ENCODE measurements at places on chromosomes 5 and 9.

- DNase-seq = peak; percentile 64
Measured at GRCh38 chr9:92963831-92964606, 16.7 kb downstream of the FGD3 start.

DNA sequence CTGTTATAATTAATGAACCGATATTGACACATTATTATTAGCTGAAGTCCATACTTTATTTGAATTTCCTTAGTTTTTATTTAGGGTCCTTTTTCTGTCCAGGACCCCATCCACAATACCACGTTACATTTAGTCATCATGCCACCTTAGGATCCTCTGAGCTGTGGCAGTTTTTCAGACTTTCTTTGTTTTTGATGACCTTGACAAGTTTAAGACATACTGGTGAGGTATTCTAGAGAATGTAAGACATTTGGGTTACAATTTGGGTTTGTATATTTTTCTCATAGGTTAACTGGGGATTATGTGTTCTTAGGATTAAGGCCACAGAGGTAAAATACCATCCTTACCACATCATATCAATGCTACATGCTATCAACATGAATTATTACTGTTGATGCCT, 42.7 kb downstream of the KIAA1958 start:
- DNase-seq = no peak

GRCh38 chr5:143877196-143877595, 65.2 kb downstream of the HMHB1 start:
- no peak for DNase-seq

- DNase-seq = no peak
Measured at GRCh38 chr5:146076028-146076427, 29.3 kb downstream of the PLAC8L1 start.

DNA sequence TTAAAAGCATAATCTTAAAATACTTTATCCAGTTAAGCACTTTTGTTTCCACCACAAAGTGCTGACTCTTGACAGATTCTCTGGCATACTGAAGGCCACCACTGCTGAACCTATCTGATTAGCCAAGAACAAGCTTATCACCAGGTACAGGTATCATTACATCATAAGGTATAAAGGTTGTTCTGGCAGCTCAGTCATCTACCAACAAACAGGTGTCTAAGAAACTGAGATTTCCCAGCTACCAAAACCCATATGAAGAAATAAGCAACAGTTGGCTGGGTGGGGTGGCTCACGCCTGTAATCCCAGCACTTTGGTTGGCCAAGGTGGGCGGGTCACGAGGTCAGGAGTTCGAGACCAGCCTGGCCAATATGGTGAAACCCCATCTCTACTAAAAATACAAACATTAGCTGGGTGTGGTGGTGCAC, 5.0 kb downstream of the MTMR12 start:
- no peak for DNase-seq

DNA sequence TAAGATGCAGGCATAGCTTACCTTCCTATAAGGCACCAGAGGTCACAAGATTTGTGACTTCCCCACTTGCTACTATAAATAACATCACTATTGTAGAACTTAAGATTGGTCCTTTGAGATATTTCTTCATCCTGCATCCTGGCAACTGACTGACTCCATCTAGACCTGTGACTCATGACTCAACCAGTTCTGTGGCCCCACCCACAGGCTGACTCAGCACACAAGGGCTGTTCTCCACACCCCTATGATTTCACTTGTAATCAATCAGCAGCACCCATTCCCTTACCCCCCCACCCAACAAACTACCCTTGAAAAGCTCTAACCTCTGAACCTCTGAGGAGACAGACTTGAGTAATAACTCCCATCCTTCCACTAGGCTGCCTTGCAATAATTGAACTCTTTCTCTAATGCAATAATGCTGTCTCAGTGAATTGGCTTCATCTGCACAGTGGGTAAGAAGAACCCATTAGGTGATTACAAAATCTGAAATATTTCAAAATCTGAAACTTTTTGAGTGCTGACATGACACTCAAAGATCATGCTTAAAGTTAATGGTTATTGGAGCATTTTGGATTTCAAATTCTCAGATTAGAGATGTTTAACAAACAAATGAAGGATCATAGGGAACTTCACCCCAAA, 296.7 kb downstream of the ARL15 start:
- DNase-seq = peak; percentile 25

DNA sequence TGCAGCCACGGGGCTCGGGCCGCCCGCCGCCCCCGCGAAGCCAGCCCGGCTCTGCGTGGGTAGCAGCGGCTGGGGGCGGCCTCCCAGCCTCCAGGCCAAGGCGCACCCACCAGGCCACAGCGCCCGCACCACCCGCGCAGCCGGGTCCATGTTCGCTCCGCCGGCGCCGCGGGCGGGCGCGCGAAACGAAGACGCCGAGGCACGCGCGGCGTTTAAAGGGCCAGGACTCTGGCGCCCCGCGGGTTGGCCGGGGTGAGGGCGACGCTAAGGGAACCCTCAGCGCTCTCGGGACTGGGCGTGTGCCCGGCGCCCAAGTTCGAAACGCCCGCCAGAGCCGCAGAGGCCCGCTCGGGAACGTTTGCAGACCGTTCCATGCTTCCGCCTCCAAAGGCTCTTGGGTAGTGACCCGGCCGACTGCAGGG, at the start of gene PTGES2:
PTGES2 (minus strand) TSS at position 162 of the 422 bp plus-strand sequence; CDS start at position 150, 12 bp downstream.
- peak; percentile 76 for DNase-seq

DNA sequence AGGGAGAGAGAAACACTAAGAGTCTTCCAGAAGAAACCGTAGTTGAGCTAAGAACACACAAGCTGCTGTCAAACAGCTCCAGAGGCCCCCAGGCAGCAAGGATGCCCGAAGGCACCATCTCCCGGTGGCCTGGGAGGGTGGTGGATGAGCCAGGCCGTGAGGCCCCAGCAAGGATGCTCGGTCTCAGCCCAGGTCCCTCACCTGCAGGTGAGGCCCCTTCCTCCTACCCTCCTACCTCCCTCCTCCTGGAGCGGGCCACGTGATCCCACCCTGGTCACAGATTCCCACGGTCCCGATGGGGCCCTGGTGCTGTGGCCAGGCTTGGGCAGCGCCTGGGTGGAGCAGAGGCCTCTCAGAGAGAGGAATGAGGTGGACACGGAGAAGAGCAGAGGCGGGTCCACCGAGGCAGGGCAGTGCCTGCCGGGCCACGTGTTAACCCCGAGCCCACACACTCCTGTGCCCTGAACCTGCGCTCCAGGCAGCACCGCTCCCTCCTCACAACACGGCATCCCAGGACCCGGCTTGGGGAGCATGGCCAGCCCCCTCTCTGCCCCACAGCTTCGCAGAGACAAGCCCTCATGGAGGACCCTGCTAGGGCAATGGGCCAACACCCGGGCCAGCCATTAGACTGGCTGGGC, 95.4 kb upstream of the SARDH start:
- no peak for DNase-seq

DNA sequence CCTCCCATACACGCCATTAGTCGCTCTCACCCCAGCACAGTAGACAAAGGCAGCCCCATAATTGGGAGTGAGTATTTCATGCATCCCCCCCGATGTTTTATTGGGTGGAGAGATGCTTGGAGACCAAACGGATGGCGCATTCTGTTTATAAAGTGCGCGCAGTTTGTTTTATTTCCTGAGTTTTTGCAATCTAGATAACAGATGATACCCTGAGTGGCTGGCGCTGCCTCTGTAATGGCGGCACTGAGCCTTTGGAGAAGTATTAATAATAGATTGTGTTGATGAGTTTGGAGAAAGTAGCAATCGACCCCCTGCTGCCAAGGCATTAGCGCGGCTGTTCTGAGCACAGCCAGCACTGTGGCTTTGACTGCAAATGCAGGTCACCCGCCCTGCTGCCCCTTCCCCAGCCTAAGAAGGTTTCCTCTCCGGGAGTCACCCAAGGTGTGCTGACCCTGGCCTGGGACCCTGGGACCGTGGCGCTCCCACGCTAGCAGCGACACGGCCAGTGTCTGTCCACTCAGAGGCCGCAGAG, 74.3 kb downstream of the LMX1B start:
- DNase-seq = no peak

GRCh38 chr5:92459654-92460053, 1076.5 kb upstream of the ARRDC3 start:
- DNase-seq = no peak

GRCh38 chr9:68455451-68455850, 85.2 kb downstream of the TMEM252 start:
- no peak for DNase-seq

DNA sequence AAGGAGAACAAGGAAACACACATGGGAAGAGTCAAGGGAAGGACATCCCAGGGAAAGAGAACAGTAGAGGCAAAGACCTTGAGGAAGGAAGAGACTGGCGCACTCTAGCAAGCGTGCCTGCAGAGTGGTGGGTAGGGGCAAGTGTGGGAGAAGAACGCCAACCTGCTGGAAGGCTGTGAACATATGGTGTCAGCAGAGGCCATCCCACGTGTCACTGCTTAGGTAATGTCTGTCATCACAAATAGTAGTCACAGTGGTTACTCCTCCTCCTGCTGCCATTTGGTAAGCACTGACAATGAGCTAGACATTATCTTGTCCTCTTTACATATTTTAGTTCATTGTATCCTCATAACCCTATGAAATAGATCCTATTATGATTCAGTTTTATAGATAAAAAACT, 206.4 kb upstream of the TRIM32 start:
- no peak for DNase-seq

DNA sequence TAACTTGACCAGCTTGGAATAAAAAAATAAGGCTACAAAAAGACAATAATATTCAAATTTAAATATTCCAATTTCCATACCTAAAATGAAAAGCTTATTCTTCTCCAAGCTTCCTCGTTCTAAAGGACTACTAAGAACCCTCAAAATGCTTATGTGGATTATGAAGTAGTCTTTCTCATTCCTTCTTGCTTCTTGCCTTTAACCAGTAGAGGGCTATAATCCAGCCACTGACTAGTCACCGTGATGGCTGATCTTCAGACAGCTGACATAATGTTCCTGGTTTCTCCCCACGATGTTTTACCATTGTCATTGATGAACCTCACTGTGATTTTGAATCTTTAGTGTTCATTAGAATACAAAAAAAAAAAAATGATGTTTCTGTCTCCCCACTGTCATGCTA, 515.3 kb downstream of the TLE1 start:
- DNase-seq = no peak

- DNase-seq = no peak
Measured at GRCh38 chr5:176132471-176133288, 105.5 kb upstream of the SIMC1 start.

DNA sequence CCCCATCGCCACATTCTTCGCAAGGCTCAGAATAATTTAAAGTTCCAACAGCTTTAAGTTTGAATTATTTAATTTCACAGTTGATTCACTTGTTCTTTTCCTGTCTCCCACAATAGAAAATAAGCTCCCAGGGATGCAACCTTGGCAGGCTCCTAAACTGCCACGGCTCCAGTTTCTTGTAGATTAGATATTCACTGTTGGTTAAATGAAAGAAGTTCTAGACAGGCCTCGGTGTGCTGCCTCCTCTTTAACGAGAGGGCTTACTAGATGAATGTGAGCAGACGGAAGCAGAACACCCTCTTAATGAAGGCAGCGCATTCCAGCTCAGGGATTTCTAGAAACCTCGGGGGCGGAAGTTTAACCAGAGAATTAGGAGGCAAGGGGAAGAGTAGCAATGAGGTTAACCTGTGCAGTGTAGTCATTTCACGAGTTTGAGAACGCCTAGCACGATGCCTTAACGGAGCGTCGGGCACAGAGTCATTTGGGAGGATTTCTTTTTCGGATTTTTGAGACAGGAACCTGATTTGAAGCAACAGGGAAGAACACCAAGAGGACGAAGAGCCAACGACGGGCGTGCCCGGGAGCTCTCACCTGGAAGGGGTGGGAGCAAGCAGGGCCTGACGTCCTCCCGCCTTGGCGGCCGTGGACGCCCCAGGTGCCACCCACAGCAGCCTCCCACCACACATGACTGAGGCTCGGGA, 637 bp upstream of the SMC5 start:
- DNase-seq = no peak

DNA sequence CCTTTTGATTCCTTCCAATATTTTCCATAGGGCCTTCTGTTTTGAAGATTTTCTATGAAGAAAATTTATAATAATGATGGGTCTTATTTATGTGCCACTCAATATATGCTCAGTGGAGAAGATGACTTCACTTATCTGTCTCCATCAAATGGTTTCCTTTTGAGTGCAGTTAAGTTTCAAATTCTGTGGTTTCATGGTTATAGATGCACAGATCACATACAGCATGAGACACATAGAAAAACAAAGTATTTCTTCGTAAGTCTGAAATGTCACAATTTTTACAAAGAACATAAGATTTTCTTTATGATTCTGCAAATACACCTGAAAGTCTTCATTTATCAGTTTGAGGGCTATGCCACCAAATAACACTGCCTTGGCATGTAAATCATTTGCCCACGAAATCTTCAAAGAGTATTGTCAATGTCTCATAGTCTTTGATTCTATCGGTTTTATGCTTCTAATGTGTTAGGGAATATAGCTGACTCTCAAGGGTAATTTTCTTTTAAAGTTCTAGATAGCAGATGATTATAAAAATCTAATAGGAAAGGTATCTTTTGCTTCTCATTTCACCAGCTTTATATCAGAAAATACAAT, 14.1 kb downstream of the CFAP95 start:
- no peak for DNase-seq

DNA sequence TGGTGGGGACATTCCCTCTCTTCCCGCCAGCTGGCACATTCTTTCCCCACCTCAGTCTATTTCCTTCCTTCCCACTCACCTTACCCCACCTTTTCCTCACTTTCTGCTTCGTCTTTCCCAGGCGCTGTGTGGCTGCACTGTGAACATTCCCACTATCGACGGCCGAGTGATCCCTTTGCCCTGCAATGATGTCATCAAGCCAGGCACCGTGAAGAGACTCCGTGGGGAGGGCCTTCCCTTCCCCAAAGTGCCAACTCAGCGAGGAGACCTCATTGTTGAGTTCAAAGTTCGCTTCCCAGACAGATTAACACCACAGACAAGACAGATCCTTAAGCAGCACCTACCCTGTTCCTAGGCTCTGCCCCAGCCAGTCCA, 7.3 kb downstream of the DNAJB5 start:
- DNase-seq = no peak

- no peak for DNase-seq
Measured at GRCh38 chr9:88268886-88269285, 119.4 kb upstream of the SPIN1 start.

- DNase-seq = no peak
Measured at GRCh38 chr5:173355561-173355960, 27.3 kb upstream of the STC2 start.

DNA sequence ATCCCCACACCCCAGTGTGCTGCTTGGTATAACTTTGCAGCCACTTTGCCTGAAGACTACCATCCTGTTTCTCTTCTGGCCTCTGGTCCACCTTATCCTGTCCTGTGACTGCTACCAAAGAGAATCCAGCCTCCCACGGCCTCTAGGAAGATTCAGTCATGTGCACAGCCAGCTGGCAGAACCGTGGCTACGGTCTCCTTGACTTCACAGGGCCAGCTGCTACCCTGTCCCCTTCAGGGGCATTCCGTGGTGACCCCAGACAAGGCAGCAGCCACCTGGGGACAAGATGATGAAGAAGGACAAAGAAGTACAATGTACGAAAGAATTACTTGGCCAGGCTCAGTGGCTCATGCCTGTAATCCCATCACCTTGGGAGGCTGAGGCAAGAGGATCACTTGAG, 98.6 kb downstream of the PDE6A start:
- no peak for DNase-seq

GRCh38 chr5:124952566-124952965, 206.1 kb upstream of the ZNF608 start:
- DNase-seq = no peak

GRCh38 chr9:36276781-36277181, 18.5 kb upstream of the GNE start:
- DNase-seq = no peak

Measured in CD4-positive, CD25-positive, alpha-beta regulatory T cell (primary cell).